ENCODE measurements at places on chromosomes 1 and 21.
A peak's percentile ranks its signal among the peaks of the same experiment; 100 is the strongest.

DNA sequence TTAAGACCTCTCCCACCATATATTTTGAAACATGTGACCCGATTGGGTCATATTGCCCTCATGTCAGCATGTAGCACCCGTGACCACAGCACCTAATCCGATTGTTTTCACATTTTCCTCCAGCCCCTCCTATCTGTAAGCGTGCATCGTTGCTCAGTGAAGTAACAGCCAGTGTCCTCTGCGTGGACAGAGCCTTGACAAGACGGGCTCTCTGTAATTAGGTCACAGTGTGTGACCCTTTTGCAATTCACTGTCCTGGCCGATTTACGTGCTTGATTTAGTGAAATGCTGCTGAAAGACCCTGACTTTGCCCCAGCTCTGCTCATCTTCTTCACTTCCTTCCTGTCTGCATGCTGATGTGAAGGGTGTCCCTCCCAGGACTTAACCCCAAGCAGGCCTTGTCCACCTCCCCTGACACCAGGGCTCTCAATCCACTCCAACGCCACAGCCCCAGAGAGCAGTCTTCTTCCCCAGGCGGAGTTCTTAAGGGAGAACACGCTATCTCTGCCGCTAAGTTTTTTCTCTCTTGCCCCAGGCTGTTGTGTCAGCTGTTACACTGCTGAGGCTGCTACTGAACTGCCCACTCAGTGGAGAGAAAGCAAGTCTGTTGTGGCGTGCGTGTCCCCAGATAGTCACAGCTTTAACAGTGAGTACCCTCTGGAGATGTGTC lies 19.4 kb downstream of the URB2 start:
- no peak for DNase-seq

DNA sequence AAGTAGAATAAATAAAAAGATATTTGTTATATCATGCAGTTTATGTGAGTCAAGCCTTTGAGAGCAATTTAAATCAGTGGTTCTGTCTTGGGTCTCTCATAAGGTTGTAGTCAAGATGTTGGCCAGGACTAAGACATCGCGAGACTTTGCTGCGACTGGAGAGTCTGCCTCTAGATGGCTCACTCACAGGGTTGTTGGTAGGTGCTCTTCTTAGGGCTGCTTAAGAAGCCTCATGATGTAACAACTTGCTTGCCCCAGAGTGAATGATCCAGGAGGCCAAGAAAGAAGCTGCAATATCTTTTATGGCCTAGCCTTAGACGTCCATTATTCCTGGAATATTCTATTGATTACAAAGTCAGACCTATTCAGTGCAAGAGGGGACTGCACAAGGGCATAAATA lies 73.1 kb upstream of the CACHD1 start:
- no peak for DNase-seq

GRCh38 chr1:41396084-41396483 lies 34.9 kb downstream of the FOXO6 start:
- no peak for DNase-seq

DNA sequence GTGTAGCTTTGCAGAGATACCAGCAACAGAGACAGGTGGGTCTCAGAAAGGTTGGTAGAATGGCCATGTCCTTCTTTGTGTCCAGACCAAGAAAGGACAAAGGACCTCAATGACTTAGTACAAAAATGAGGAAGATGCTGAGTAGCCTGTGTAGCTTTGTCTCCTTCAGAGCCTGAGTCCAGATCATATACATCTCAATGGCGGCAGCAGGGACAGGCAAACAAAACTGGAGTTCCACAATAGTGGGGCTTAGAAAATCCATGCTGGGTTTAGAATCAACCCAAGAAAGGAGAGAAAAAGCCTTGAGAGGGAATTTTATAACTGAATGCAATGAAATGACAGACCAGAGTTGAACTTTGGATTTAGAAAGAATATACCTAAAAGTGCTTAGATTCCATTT lies 339.0 kb downstream of the BRINP3 start:
- no peak for DNase-seq

- no peak for DNase-seq
These were observed 72.8 kb downstream of the CNST start for GRCh38 chr1:246638941-246639655.

GRCh38 chr1:230270559-230271281 lies 155.4 kb downstream of the PGBD5 start:
- DNase-seq, result peak; percentile 59

DNA sequence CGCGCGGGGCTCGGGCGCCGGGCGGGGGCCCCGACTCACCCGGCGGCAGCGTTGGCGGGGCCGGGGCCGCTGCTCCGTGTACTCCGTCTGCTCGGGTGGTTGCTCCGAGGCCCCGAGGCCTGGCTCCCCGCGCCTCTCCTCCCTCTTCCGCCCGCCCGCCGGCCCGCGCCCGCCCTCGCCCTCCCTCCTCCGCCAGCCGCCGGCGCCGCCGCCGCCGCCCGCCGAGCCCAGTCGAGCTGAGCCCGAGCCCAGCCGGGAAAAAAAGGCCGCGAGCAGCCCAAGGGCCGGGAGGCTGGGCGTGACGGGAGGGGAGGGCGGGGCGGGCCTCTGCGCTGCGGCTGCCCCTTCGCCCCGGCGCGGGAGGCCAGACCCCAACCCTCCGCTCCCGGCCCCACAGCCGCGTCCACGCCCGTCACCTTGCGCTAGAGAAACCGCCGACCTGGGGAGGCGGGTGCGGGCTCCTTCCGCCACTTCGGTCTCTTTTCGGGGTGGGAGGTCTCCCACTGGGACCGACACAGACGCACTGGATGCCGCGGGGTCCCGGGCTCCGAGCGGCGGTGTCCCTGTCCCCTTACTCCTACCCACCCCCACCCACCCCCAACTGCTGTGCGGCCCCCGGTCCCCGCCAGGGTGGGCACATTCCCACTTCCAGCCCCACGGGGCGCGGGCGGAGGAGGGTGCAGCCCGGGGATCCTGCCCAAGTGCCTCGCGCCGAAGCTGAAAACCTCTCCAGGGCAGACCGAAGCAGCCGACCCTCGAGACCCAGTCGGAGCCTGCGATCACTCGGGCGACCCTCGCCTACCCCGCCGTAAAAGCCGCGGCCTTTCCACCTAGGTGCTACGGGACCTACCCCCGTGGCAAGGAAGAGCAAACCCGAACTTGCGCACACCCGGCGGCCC lies at the start of gene CERS2:
Gene CERS2 (minus strand): TSS at position 256 of the 899 bp plus-strand sequence. CDS start 5,745 bp downstream, outside the sequence.
- DNase-seq, result peak; percentile 80

- DNase-seq, result no peak
These were observed 33.8 kb downstream of the STPG1 start for GRCh38 chr1:24379733-24380315.

- DNase-seq, result no peak
These were observed 22.2 kb downstream of the UBE2T start for GRCh38 chr1:202319381-202320080.

DNA sequence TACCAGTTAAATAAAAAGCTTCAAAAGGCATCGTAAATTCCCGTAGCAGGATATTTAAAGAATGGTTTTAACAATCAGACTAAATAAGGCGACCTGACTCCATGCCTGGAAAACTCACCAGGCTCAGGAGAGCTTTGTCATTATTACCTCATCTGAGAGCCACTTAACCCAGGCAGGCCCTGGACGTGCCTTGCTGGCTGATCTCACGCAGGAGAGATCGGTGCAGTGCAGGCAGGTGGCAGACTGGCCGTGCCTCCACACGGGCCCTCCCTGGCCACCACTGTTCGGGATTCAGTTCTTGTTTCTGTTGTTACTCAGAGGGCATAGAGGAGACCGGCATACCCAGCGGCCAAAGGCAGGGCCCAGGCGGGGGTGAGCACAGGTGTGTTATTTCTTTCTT lies 6.4 kb downstream of the MT1HL1 start:
- DNase-seq, result no peak

DNA sequence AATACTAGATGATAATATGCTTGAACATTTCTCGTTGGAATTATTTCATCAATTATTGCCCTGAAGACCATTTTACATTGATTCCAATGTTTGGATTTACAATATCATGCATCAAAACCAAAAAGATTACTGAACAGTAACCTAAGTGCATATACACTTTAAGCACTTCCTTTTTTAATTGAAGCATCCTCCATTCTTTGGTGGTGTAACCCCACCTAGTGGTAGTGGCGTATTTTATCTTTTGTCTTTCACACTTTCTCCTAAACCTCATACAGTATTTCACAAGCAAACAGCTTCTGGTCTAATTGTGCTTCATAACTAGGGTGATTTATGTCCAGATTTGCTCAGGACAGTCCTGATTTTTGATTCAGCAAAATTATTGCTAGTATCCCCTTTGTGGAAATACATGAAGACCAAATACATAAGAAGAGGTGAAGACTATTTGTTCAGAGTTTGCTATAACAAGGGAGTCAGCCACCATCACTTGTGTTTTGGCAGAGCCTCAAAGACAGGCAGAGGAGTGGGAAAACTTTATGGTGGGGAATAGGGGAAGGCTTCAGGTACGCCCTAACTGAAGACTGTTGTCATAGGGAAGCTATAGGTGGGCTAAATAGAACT lies 3.4 kb upstream of the NVL start:
- DNase-seq, result peak; percentile 52

DNA sequence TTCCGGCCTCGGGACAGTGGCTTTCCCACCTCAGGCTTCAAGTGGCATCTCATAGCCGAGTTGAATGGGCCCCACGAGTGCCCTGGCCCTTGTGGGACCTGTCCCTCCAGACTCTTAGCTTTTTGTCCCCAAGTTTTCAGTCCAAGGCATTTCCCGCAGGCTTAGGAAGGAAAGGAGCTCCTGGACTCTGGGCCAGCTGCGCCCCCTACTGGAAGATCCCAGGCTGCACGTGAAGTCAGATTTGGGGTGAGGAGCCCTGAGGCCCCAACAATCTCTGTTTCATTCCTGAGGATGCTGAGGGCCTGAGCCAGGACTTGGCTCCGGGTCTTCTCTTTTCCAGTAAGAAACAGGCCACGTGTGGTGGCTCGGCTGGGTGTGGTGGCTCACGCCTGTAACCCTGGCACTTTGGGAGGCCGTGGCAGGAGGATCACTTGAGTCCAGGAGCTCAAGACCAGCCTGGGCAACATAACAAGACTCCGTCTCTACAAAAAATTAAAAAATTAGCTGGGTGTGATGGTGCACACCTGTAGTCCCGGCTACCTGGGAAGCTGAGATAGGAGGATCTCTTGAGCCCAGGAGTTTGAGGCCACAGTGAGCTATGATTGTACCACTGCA lies 67.4 kb downstream of the ARHGEF10L start:
- DNase-seq, result peak; percentile 76

GRCh38 chr1:182598296-182598695 lies 5.9 kb downstream of the RGS16 start:
- no peak for DNase-seq

- DNase-seq, result no peak
These were observed 72.2 kb upstream of the KRTAP19-8 start for GRCh38 chr21:31110430-31110829.

GRCh38 chr1:156025876-156026275 lies 5.1 kb upstream of the SSR2 start:
- DNase-seq, result peak; percentile 59

GRCh38 chr1:25197235-25197975 lies 34.9 kb downstream of the SYF2 start:
- DNase-seq, result no peak

DNA sequence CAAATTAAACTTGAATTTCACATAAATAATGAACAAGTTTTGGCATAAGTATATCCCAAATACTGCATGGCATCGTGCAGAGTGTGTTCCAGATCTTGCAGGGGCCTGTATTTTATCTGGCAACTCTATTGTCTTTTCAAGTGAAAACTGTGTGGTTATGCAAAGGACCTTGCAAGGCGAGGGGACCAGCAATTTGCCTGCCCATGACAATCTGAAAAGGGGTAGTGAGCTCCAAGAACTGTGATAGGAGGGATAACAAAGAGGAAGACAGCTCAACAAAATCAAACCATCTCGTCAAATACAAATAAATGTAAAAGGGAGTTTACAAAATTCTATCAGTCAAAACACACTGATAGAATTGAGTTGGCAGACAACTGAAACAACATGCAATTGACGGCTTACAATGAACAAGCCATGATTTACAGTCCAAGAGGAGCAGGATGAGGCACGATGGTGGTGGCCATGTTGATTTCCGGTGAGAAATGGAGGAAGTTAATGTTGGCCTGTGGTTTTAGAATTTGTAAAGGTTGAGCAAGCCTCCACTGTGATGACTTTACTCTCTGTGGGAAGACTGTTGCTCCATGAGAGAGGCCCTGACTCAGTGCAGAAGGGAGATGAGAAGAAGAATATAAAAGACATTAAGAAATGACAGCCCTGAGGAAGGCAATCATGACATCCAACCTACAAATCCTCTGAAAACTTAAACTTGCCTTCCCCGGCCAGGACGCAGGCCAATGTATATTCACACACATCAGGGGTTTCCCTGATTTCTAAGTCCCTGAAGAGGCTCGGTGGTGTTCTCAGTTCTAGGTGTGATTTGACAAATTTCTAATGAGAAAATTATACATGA lies 132.2 kb downstream of the ADSS2 start:
- DNase-seq, result peak; percentile 70

GRCh38 chr1:14743368-14743767 lies 144.9 kb downstream of the KAZN start:
- no peak for DNase-seq

DNA sequence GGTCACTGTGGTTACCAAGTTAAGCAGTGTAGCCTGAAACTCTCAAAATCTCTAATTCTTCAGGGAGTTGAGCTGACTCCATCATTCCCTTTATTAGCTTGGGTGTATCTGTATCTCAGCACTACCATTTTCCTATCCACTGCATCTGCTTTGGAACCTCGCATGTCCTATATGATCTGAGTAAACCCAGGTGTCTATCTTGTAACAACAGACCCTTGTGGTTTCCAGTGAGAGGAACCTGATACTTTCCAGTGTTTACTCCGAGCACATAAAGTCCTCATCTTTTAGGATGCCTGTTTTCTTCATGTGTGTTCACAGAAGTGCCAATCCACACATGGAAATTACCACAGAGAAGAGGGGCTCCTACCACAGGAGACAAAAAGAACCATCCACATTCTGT lies 650.4 kb downstream of the LMO4 start:
- no peak for DNase-seq

- DNase-seq, result no peak
These were observed 30.2 kb upstream of the CLDN14 start for GRCh38 chr21:36509973-36510664.

Measured in activated naive CD4-positive, alpha-beta T cell treated with anti-CD3 and anti-CD28 coated beads for 36 hours (primary cell).